ENCODE measurements at places on chromosomes 2 and 18.

- peak; percentile 98 for DNase-seq
Measured at GRCh38 chr2:68423966-68424650, 43.0 kb downstream of the FBXO48 start.

DNA sequence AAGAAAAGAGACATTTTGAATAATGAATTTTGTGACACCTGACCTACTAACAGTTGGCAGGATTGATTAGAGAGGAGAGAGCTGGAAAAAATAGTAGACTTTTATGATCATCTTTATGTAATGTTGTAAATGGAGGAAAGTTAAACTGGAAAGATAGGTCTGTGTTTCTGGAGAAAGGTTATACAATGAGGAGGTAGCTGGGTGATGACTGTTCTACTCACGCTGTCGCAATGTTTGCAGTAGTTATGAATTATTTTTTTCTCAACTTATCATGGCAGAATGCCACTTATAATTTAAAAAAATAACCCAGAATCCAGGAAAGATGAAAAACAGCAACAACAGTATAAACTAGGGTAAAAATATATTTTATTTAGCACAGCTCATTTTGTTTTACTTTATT, 364.9 kb downstream of the SPAG16 start:
- DNase-seq = no peak

GRCh38 chr18:8139891-8140406, 469.3 kb upstream of the RAB12 start:
- no peak for DNase-seq

DNA sequence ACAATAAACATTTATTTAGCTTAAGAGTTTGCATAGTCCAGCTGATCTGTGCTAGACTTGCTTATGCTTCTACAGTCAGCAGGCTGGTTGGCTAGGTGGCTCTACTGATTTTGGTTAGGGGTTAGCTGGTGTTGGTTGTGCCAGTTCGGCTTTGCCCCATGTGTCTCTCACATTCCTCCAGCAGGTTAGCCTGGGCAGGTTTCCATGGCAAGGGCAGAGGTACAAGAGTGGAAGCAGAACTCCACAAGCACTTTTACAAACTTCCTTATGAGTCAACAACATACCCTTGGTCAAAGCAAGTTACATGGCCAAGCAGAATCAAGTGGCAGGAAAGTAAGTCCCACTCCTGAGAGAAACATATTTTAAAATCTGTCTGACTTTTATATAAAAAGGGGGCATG, 82.3 kb downstream of the SS18 start:
- no peak for DNase-seq

GRCh38 chr2:15645720-15646385, 54.2 kb downstream of the DDX1 start:
- no peak for DNase-seq

GRCh38 chr2:204881655-204882054, 336.4 kb downstream of the PARD3B start:
- no peak for DNase-seq

DNA sequence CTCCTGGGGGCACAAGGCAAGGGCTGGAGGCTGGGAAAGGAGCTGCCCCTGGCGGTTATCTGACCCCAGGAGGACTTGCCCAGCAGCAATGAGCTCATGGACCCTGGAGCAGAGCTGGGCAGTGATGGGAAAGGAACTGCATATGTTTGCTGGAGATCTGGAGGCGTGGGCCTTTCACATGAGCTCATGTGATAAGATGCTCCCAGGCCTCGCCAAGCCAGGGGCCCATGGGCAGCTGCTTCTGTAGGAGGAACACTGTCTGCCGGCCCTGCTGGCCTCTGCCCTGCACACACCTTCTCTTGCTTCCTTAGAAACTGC, 9.0 kb upstream of the NPPC start:
- no peak for DNase-seq

- no peak for DNase-seq
Measured at GRCh38 chr2:170878066-170878465, 51.0 kb upstream of the GORASP2 start.

DNA sequence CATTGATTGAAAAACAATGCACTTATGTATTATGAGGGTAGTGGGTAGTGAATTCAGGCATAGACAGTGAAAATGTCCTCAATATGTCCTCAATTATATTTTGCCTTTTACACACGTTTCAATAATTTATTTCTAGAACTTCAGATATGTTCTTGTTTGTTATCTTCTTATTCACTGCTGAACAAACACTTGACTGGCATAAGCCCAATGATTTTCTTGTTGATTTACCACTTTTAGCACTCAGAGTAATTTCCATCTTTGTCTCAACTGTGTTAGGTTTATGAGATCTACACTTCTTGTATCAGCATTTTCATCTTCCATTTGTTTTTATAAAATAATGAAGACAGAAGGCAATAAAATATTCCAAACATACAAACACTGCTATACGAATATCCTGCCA, 61.8 kb upstream of the DCC start:
- no peak for DNase-seq

GRCh38 chr2:102484310-102485061, 11.5 kb downstream of the SLC9A4 start:
- DNase-seq = no peak

DNA sequence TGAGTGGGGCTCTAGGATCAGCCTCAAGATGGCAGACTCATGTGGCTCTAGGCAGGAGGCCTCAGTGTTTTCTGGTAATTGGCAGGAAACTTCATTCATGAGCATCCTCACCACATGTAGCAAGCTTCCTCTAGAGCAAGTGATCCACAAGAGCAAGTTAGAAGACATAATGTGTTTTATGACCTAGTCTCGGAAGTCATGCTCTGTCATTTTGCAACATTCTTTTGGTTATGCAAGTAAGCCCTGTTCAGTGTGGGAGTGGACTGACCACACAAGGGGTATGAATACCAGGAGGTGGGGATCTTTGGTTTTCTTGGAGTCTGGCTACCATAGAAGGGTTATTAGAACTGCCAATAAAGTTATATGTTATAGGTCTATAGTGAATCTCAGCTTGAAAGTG, 66.8 kb upstream of the STK39 start:
- DNase-seq = no peak

GRCh38 chr18:74579496-74580065, 18.1 kb upstream of the ZNF407 start:
- DNase-seq = no peak

- no peak for DNase-seq
Measured at GRCh38 chr2:120619579-120619978, 116.1 kb upstream of the GLI2 start.

GRCh38 chr18:8717011-8717770, 11.8 kb downstream of the MTCL1 start:
- no peak for DNase-seq

GRCh38 chr18:74506448-74507084, 10.4 kb downstream of the CNDP2 start:
- DNase-seq = no peak

DNA sequence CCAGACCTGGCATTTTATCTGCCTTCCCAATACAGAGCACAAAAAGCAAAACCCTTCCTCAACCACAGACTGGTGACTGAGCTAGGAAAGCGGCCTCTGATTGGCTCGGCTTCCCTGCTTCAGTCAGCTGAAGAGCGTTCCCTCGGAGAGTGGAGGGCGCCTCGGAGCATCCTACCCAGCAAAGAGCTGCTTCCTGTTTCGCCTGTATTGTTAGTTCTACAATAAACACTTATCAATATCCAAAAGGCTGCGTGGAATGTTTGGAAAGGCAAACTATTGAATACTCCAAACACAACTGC, 125.0 kb downstream of the CACNB4 start:
- no peak for DNase-seq

- DNase-seq = no peak
Measured at GRCh38 chr2:84649487-84650142, 133.3 kb downstream of the DNAH6 start.

DNA sequence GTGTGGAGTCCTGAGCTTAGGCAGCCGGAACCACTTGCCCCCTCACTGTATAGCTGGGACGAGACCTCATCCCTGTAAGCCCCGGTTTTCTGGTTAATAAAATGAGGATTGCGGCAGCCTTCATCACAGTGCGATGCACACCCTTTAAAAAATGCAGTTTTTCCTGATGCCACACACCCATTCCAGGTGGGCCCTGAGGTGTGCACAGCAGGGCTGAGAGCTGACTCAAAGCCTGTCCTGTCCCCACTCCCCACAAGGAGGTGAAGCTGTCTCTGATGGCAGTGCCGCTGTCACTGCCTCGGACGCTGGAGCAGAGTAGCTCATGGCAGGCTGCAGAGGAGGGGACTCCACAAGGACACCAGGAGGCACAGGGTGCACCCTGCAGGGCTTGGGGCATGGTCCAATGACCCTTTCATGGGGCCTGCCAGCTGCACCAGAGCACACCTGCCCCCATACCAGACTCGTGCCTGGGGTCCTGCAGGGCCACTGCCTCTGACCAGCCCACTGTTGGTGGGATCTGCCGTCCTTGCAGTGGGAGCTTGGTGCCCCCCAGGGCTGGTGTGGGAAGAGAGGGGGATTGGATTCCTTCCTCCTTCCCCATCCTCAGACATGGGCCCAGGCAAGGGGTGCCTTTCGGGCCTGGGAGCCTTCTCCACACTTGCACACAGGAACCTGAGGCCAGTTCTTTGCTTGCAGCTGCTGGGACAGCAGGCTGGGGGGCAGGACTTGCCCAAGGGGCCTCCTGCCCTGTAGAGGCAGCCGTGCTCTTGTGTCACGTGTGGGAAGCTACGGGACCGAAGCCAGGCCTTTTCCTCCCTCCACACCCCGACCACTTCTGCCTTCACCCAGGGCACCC, 22.8 kb downstream of the GPC1 start:
- no peak for DNase-seq

DNA sequence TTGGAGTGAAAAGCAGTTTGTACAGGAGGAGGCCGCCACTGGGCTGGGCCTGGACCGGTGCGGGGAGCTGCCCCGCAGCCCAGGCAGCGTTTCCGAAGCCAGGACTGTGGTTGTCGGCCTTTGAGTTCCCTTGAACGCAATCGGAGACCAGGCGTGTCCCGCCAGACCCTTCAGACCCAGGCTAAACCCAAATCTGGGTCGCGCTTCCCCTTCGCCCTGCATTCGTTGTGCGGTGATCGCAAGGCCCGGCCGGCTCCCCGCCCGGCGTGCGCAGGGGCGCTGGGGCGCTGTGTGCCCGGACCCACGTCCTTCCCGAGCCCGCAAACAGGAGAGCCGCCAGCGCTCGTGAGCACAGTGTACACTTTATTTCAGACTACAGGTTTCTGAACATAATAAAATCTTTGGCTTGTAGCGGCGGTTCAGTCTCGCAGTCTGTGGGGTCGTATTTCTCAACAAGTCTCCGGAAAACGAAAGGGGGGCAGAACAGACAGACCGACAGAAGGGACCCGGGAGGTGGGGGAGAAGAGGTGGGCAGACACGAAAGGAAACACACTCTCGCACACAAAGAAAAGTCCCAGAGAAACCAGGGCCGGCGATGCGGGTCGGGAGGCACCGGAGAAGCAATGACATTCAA, 5.5 kb downstream of the EN1 start:
- no peak for DNase-seq

DNA sequence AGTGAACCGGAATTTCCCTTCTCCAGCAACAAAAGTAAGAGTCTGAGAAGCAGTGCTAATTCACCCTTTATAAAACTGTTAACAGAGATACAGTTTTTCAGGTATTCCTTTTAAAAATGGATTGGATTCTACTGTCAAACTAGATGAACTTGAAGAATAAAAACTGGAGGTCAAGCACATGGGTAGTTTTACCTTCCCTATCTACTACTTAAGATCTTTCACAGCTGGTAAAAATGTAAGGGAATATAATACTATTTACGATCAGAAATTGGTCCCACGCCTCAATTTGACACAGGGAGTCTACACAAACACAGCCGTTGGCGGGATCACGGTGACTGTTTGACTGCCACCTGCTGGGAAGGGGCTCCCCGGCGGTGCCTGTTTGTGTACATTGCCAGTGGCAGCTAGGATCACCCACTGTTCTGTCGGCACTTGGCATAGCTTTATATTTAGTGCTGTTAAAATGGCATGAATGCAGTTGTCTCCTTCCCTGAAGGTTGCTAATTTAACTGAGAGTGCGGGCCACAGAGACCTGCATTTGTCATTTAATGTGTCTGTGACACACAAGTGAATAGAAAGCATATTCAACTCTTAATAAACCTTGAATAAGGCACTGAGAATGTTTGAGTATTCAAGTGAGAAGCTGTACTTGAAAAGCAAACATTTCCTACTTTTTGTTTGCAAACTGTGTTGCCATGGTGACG, 59.5 kb downstream of the ABCG8 start:
- no peak for DNase-seq

DNA sequence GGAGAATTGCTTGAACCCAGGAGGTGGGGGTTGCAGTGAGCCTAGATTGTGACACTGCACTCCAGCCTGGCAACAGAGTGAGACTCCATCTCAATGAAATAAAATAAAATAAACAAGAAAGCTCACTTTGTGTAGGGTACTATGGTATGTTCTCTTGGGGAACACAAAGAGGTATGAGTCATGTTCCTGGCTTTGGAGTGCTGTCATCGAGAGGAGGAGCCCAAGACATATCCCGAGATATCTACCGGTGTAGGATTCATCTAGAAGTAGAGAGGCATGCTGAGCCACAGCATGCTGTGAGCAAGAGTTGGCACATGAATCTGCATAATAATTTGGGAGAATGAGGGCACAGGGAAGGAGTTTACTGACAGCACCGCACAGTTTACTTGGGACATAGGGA, 244.9 kb upstream of the EPHA4 start:
- no peak for DNase-seq

DNA sequence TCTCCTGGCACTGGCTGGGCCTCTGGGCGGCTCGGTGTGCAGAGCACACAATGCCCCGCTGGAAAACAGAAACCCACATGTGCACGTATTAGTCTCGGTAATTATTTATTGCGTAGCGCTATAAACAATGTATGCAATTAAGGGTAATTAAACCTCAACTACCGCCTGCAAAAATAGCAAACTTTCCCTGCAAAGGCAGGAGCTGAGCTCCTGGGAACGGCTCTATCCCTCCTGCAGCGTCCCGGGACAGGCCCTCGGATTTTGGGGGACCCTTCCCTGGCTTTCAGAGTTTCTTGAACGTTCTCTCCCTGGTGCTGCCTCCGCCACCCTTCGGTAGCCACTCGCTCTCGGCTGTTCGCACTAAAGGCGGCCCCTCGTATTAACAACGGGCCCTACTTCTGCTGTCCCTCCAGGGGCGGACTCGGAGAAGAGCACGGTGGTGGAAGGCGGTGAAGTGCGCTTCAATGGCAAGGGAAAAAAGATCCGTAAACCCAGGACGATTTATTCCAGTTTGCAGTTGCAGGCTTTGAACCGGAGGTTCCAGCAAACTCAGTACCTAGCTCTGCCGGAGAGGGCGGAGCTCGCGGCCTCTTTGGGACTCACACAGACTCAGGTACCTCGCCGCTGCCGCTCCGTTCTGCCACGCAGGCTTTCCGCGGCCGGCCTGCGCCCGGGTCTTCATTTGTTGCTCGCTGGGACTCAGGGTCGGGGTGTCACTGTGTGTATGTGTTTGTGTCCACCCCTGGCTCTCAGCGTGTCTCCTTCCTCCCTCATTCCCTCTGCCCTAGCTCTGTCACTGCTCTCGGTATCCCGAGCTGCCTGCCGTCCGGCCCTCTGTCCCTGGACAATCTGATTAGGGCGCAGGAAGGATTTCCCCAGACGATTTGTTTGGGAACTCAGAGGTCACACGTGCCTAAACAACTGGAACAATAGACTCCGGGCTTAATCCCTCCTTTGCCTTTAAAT, 1.2 kb downstream of the DLX1 start:
- DNase-seq = no peak
